ENCODE measurements at places on chromosomes 2 and 18.

- DNase-seq: no peak
Observed at GRCh38 chr2:192544371-192544955, 349.7 kb upstream of the TMEFF2 start.

DNA sequence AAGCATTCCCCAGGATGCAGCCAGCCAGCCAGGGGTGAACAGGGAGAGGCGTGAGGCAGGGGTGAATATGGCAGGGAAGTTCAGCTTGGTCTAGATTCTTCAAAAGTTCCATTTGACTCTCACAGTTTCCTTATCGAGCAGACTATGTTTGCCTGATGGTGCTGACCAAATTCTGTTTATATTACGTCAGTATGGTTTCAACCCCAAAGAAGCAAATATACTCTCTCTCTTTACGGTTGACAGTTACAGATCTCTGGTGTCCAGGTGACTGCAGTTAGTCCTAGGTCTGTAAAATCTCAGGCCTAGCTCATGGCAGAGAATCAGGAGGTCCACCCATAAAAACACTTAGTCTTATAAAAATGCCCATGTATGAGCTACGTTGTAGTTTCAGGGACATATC, 38.3 kb upstream of the DNMT3A start:
- DNase-seq: no peak

DNA sequence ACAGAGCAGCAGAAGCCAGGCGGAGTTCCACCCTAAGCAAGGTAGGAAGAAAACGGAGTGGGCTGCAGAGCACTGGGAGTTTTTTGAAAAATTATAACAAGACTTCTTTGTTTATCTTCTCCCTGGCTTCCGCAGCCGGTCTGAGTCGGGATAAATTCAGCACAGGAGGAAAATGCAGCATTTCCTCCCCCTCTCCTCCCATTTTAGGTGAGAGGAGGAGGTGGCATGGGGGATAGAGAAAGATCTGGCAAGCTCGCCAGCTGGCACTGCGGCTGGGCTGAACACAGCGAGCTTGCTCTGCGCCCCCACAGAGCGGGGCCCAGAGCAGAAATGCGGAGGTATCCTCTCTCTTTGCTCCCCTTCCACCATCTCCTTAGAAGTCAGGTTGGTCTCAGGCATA, 17.7 kb upstream of the CHRNA1 start:
- DNase-seq: no peak

- DNase-seq: no peak
Observed at GRCh38 chr18:13284330-13285027, 65.9 kb downstream of the LDLRAD4 start.

GRCh38 chr2:108621087-108621559, 86.9 kb downstream of the LIMS1 start:
- DNase-seq: peak; percentile 86

DNA sequence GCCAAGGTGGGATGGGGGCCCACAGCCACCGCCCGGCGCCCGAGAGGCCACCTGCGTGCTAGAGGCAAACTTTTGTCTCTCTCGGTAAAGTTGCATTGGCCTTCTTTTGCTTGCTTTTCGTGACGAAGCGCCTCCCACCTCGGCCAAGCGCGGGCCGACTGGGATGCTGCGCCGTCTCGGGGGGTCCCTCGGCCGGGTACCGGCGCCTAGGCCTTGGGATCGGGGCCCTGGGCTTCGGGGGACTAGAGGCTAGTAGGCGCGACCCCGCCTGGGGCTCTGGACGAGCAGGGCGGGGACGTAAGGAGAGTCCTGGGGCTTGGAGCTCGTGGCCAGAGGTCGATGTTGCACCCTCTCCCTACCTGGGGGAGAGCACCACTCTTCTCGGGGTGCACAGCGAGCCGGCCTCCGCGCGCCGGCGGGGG, 545 bp downstream of the GLI2 start:
- DNase-seq: no peak

Data from CD4-positive, alpha-beta memory T cell (primary cell).